ENCODE measurements at places on chromosomes 16 and 17. TPM values are rescaled to one million over a fixed set of nuclear protein-coding genes. Genes with fewer than 3 reads are reported as not detected.

Gene OR1A1
- total RNA-seq: not detected

Gene TEKT5
- total RNA-seq: not detected

Gene METRNL
- 14.2 TPM for total RNA-seq

Gene MTSS2
- 49.0 TPM for total RNA-seq

Gene ZNF423
- total RNA-seq: 47.5 TPM

Gene ZPBP2
- not detected for total RNA-seq

Gene PDE6G
- total RNA-seq: not detected

Data from cerebellum (tissue), 4 donors.